ENCODE measurements at places on chromosomes 1 and 21.

DNA sequence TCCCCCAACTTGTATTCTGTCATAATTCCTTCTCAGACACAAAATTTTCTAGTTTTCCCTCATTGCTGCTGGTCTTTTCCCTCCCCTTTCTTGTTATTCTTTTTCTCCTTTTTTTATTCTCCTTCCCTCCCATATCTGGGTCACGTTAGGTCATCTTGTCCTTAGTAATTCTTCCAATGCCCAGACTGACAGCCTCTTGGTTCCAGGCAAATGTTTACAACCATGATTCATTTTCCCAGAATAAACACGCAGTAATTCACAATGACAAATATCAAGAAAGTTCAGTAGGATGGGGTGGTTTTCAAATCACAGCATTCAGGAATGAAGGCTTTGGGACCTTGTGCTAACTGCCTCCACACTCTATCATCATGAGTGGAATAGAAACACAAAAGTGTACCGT, 25.2 kb downstream of the NHLH2 start:
- no peak for DNase-seq

DNA sequence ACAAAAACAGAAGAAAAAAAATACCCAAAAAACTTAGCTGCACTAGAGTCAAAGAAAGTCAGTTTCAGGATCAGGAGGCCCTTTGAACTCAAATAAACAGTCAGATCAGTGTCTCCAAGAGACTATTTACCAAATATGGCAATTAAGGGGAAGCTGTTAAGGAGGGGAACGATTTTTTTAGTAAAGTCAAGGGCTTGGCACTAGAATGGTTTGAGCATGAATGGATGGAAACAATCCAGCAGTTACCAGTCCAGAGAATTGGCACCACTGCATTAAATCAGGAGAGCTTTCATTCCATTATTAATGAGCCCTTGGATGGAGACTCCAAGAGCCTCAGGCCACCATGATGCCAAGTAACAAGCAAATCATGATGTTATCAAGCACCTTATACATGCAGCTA, 7.2 kb downstream of the TRAPPC3 start:
- DNase-seq: no peak

DNA sequence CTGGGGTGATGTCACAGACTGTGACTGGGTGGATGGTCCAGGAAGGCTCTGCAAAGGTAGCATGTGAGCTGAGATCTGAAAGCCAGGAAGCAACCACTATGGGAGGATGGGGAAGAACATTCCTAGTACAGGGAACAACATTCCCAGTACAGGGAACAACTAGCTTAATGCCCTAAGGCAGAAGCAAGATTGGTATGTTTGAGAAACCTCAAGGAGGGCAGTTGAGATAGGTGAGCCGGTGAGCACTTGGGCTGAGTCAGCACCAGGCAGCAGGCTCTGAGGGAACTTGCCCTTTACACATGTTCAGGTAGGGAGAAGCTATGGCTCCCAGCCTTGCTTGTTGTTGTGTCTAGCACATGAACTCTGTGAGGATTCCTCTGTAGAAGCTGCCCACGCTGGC, 24.2 kb upstream of the CACNA1E start:
- no peak for DNase-seq

GRCh38 chr1:151693057-151693651, 23.4 kb downstream of the CELF3 start:
- DNase-seq: no peak

DNA sequence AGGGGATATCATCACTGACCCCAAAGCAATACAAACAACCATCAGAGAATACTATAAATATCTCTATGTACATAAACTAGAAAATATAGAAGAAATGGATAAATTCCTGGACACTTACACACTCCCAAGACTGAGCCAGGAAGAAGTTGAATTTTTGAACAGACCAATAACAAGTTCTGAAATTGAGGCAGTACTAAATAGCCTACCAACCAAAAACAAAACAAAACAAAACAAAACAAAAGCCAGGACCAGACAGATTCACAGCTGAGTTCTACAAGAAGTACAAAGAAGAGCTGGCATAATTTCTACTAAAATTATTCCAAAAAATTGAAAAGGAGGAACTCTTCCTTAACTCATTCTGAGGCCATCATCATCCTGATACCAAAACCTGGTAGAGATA, 18.5 kb downstream of the CD84 start:
- DNase-seq: no peak

GRCh38 chr1:154760469-154760933, 109.6 kb downstream of the KCNN3 start:
- peak; percentile 70 for DNase-seq

- no peak for DNase-seq
Observed at GRCh38 chr1:182863940-182864339, 24.8 kb downstream of the DHX9 start.

- DNase-seq: no peak
Observed at GRCh38 chr1:22547818-22548462, 15.3 kb upstream of the EPHA8 start.

GRCh38 chr1:80214888-80215540, 1208.5 kb upstream of the ADGRL4 start:
- no peak for DNase-seq

DNA sequence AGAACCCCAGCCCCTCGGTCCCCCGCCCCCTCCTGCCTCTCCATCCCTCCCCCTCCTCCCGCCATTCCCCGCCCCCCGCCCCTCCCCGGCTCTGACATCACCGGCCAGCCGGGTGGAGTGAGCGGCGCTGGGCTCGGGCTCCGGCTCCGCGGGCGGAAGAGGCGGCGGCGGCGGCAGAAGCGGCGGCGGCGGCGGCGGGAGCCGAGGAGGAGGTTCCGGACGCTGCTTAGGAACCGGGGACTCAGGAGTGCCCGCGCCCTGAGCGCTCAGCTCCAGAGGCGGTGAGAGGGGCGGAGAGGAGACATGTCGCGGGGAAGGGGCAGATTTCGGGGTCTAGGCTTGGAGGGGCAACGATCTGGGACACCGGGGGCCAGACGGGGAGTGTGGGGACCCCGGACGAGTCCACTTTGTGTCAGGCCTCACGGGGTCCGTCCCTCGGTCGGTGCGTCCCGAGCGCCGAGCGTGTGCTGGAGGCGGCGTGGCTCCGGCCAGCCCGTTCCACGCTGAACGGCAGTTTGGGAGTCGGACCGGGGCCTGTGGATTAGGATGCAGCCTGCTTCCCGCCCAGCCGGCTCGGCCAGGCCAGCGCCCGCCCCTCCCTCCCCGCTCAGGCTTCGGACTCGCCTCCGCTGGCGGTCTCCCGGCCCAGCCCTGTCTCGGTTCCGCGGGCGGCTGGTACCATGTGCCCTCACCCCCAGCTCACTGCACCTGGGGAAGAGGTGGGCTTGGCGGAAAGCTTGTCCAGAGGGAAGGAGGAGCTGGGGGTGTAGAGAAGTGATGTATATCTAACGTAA, at the start of gene PEA15:
TSS of gene PEA15 (plus strand) at position 143 of the 794 bp plus-strand sequence. CDS start 6,161 bp downstream, outside the sequence.
- peak; percentile 56 for DNase-seq

DNA sequence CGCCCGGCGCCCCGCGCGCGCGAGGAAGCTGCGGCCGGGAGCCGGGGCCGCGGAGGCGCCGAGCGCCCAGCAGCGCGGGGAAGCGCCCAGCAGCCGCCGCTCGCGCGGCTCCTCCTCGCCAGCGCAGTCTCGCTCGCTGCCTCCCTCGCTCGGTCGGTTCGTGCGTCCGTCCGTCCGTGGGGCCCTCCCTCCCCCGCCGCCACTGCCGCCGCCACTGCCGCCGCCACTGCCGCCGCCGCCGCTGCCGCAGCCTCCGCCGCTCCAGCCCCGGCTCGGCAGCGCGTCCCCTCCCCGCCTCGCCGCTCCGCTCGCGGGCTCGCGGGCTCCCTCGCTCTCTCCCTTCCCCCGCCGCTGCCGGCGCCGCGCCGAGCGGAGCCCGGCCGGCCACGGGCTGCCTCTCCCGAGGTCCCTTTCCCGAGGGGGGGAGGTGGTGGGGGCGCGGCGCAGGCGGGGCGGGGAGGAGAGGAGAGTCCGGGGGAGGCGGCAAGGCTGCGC, at the start of gene KCND3:
TSS of gene KCND3 (minus strand) at position 138 of the 495 bp plus-strand sequence.
- DNase-seq: no peak

DNA sequence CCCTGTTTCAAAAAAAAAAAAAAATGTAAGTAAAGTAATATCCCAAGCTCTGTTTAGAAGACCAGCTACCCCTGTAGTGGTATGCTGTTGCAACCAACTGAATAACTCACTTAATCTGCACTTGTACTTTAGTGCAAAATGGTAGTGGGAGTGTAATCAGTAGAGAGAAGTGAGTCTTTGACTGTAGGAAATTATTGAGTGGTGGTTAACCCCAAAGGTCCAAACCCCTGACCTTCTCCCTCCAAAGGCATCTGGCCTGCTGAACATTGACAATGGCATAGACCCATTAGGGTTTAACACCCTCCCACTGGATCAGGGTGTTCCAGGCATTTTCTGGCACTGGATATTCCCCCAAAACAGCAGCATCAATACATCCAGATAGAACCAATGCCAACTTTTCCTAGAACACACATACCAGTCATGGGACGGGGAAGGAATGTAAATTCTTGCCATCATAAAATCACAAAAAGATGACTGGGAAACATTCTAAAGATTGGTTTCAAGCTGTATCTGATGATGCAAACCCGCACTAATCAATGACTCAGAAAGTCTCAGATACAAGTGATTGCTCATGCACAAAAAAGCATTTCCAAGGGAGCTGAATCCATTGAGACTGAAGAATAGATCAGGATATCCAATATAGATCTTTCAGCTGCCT, 110.3 kb downstream of the MRPL39 start:
- DNase-seq: no peak

- DNase-seq: no peak
Observed at GRCh38 chr1:26784886-26785285, 2.9 kb upstream of the PIGV start.

DNA sequence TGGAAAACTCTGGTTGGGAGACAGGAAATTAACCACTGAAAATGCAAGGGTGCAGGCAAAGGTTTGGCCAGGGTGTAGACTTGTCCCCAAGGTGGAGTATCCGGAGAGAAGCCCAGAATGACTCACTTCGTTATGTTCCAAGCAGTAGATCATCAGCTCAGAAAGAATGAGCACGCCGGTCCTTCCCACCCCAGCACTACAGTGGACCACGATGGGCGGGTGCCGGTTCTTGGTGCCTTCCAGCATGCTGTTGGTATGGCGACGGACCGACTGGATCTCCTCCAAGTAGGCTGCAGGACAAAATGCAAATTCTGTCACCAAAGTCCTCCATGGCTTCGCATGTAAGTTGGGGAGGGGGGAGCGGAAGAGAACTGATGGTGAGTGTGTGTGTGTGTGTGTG, 83.4 kb downstream of the SMYD2 start:
- DNase-seq: no peak

DNA sequence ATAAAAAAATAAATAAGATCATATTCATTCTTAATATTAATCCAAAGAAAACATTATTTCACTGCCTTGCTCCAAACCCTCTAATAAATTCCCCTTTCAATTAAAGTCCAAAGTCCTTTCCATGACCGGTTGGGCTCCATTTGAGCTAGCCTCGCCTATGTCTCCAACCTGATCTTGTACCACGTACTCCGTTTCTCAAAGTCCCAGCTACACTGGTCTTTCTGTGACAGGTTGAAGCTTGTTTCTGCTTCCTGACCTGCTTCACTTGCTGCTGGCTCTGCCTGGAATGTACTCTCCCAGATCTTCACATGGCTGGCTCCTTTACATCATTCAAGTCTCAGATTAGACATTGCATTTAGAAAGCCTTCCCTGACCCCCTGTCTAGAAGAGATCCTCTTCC, 16.4 kb downstream of the RPL5 start:
- no peak for DNase-seq

DNA sequence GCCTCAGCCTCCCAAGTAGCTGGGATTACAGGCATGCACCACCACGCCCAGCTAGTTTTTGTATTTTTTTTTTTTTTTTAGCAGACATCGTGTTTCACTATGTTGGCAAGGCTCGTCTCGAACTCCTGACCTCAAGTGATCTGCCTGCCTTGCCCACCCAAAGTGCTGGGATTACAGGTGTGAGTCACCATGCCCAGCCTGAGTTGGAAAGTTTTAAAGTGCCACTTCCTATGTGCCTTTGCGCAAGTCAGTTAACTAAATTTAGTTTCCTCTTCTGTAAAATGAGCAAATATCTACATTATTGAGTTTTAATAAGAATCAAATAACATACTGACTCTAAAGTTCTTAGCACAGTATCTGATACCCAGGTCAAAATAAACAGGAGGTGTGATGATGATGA, 12.4 kb downstream of the SLC19A2 start:
- no peak for DNase-seq

DNA sequence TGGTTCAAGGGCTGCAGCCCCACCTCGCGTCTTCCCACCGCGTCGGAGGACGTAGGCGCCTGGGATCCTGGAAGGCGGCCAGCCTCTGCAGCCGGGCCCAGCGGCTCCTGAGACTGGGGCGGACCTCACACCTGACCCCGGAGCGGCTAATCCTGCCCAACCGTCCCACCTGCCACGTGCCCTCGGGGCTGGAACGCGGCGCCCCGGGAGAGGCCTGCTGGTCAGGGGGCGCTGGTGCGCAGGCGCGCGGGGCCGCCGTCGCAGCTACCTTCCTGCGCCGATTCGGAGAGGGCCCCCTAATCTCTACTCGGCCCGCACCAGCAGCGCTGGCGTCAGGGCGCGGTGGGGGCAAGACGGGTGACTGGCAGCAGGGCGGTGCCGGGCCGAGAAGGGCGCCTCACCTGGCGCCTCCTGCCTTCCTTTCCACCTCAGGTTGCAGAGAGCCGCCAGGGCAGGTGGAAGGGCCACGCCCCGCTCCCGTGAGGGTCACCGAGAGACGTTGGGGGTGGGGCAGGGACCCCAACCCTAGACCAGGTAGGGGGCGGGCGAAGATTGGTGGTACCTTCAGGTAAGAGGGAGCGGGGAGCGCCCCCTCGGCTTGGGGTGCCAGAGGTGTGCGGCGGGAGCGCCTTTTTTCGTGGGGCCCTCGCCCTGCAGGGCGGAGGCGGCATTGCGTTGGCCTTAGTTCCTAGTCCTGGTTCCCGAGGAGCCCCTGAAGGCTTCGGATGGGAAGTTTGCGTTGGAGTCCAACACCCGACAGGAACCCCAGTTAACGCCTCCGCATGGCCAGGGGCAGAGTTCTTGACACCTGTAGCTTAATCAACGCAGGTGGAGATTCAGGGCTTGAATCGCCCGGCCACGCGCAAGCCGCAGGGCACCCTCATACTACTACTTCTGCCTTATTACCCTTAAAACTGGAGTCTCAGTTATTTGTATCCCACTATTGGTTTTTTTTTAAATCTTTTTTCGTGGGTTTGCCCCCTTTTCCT, at the start of gene TDRD5:
TSS of gene TDRD5 (plus strand) at position 241 of the 989 bp plus-strand sequence. CDS start 784 bp downstream, outside the sequence.
- DNase-seq: no peak

DNA sequence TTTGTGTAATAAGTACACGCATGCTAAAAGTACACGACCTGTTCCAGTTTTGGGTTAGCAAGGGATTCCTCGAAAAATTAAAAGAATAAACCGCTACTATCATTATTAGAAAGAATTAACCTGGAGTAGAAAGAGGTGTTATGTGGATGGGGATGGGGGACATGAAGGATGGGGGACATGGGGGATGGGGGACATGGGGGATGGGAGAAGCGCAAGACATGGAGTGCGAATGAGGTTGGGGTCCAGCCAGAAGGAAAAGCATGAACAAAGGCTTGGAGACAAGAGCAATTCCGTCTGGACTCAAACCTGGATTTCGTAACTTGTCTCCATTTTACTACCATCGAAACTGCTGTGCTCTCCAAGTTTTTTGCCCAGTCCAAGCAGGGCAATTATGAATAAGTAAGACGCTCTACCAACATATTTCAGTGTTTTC, 591 bp upstream of the KDM1A start:
- DNase-seq: no peak

All from T-helper 17 cell (primary cell).